ENCODE measurements at places on chromosomes 4 and X.

- DNase-seq = no peak
- H3K36me3 ChIP-seq = no peaks in the 10 kb centered on the region
- no peaks in the 10 kb centered on the region for H3K4me1 ChIP-seq
- no peak overlapping the region for H3K27ac ChIP-seq
- no peaks in the 10 kb centered on the region for H3K27me3 ChIP-seq
Measured at GRCh38 chr4:22264261-22264660, 251.6 kb downstream of the ADGRA3 start.

DNA sequence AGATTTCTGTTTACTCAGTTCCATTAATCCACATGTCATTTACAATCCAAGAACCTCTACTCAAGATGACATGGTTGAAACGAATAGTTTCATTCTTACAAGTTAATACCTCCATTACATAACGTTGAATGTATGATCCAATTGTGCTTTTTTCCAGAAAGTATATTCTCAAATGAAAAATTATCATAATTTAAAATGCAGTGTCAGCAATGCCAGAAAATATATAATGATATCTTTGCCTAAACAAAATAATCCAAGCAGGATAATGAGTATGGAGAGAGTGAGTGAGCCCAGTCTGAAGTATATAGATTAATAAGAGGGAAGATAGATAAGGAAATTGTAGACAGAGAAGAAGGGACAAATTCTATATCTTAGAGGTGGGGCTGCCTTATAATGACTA is 505.0 kb downstream of the CENPC start:
- no peaks in the 10 kb centered on the region for H3K36me3 ChIP-seq
- H3K4me3 ChIP-seq = no peak overlapping the region
- no peak overlapping the region for H3K27ac ChIP-seq
- H3K27me3 ChIP-seq = no peaks in the 10 kb centered on the region
- no peaks in the 10 kb centered on the region for H3K4me1 ChIP-seq

DNA sequence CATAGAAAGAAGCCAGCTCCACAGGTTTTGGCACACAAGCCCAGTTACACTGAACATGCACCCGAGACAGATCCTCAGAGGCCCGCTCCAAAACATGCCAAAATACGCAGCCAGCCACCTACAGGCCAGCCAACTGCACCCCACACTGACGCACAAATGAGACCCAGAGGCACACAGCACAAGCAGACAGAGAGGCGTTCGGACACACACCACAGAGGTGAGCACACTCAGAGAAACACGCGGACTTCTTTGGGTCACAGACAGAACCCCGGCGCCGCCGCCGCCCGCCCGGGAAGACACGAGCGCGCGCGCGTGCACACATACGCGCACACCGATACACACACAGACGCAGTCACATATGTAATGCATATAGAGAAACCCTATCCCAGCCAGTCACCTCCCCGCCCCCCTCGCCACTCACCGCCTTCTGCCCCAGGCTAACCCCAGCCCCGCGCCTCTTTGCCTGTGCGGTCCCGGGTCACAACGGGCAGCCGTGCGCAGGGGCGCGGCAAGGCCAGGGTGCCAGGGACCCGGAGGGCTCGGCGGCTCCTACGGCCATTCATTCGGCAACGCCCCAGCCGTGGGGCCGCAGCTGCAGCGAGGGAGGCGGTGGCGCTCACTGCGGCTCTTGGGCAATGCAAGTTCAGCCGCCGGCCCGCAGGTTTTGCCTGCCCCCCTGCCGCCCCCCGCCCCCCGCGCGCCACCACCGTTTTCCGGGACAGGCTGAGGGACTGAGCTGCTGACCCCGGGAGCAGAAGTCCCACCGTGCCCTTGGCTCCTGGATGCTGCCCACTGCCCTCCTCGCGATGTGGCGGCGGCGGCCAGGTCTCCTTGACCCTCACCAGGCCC is 553 bp downstream of the SEPTIN6 start:
- H3K4me3 ChIP-seq = peak overlapping the region; percentile 63
- peak overlapping the region; percentile 77 for H3K27ac ChIP-seq
- no peaks in the 10 kb centered on the region for H3K4me1 ChIP-seq

DNA sequence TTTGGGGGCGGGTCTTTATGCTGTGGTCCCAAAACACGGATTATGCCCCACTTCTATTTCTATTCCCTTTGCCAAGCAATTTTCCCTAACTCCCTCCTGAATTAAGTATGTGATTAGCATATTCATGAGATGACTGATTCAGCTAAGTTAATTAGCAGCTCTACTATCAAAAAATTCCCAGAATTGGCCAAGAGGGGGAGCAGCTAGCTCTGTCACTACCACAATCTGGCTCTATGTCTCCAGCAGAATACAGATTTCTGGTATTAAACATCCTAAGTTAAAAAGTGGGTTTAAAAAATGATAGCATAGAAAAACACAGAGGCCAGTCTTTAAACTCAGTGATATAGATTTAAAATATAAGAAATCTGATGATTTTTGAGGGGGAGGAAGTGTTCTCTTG is 80.3 kb downstream of the GPC4 start:
- no peak overlapping the region for H3K4me3 ChIP-seq
- H3K27ac ChIP-seq = no peak overlapping the region
- no peaks in the 10 kb centered on the region for H3K4me1 ChIP-seq
- H3K36me3 ChIP-seq = no peaks in the 10 kb centered on the region
- peak; percentile 26 for DNase-seq
- H3K27me3 ChIP-seq = no peaks in the 10 kb centered on the region

DNA sequence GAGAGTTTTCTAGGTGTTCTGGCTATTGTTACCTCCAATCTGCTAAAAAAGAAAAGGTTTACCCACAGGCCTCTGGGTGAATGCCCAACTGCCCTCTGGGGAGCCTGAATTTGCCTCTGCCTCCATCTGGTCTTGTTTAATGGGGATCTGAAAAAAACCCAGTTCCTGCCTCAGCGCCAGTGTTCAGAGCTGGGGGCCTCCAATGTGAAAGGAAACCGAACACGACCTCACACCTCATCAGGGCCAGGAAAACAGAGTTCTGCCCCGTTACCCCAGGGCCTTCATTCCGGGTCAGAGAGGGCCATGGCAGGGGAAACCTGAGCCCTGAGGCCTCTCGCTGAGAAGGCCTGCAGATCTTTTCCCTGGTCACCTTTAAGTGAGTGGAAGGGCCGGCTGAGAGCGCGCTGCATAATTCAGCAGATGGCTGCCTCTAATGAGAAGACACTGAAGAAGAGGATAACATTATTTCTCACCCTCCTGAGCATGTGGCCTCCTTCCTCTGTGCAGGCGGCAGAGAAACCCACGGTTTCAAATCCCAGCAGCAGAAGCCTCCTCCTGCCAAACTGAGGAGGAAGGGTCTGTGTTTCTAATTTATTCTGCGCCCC is 6.8 kb downstream of the SEPTIN6 start:
- H3K4me1 ChIP-seq = peaks cover 12% of the 10 kb centered on the region
- no peak overlapping the region for H3K4me3 ChIP-seq
- H3K27ac ChIP-seq = peak overlapping the region; percentile 77
- no peaks in the 10 kb centered on the region for H3K27me3 ChIP-seq

- no peaks in the 10 kb centered on the region for H3K27me3 ChIP-seq
- no peak overlapping the region for H3K27ac ChIP-seq
- H3K4me3 ChIP-seq = no peak overlapping the region
- H3K4me1 ChIP-seq = no peaks in the 10 kb centered on the region
Measured at GRCh38 chrX:153059191-153060094, 3.2 kb downstream of the PNMA3 start.
